ENCODE measurements at places on chromosomes 2 and 18.

GRCh38 chr2:86189782-86190416 is 5.4 kb downstream of the IMMT start:
- DNase-seq = no peak

DNA sequence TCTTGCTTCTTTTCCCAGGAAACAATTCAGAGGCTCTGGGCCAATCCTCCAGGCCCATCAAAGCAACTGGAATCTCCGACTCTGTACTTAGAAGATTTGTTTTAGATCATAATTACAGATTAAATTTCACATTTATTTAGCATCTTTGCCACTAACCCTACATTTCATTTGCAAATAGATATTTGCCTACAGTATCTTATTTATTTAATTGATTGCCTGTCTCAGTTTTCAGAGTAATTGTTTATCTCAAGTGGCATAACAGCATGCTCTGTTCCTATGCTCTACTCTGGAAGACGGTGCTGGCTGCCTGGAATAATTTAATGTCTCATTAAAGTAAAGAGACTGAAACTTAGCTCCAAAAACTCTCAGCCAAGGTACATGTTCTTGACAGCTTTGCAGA is 213.4 kb downstream of the HNMT start:
- DNase-seq = no peak

GRCh38 chr2:62074233-62074632 is 121.7 kb upstream of the B3GNT2 start:
- DNase-seq = no peak

- no peak for DNase-seq
Observed at GRCh38 chr2:96798733-96799622, 17.1 kb upstream of the CNNM3 start.
